Peyer's patch (tissue), 4 donors: ENCODE measurements at places on chromosomes 6 and 20. TPM values are rescaled to one million over a fixed set of nuclear protein-coding genes. Genes with fewer than 3 reads are reported as not detected.

The FAM83B gene
- total RNA-seq = 36.6 TPM

DNA sequence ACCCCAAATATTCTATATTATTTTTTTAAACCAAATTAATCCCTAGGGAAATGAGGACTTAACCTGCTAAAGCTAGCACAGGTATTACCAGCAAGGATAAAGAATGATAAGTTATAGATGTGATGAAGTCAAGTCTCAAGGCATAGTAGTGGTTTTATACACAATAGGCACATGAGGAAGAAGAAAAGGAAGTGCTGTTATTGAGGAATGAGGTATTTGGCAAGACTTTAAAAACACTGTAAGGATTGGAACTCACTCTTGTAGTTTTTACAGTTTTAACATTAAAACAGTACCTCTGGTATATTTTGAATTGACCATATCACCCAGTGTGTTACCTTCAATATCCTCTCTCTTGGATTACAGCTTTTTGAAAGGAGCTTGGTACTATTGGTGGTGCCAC, 54.6 kb downstream of the PHF3 start:
- no peaks in the 10 kb centered on the region for H3K27me3 ChIP-seq
- H3K36me3 ChIP-seq = no peaks in the 10 kb centered on the region
- no peak overlapping the region for H3K27ac ChIP-seq
- DNase-seq = no peak

GRCh38 chr20:10560686-10561085, 113.1 kb downstream of the JAG1 start:
- no peaks in the 10 kb centered on the region for H3K4me1 ChIP-seq
- no peak for DNase-seq
- no peaks in the 10 kb centered on the region for H3K36me3 ChIP-seq
- H3K4me3 ChIP-seq = no peak overlapping the region
- H3K27ac ChIP-seq = no peak overlapping the region
- H3K27me3 ChIP-seq = no peaks in the 10 kb centered on the region

- H3K27me3 ChIP-seq = no peaks in the 10 kb centered on the region
- H3K27ac ChIP-seq = no peak overlapping the region
- no peak overlapping the region for H3K4me3 ChIP-seq
- no peaks in the 10 kb centered on the region for H3K36me3 ChIP-seq
- no peaks in the 10 kb centered on the region for H3K4me1 ChIP-seq
- no peak for DNase-seq
These were observed 44.7 kb downstream of the TNFAIP3 start for GRCh38 chr6:137911675-137912191.
